ENCODE measurements at places on chromosomes 2 and 18.

- no peak for DNase-seq
These were observed 23.2 kb downstream of the DOCK10 start for GRCh38 chr2:225019105-225019504.

DNA sequence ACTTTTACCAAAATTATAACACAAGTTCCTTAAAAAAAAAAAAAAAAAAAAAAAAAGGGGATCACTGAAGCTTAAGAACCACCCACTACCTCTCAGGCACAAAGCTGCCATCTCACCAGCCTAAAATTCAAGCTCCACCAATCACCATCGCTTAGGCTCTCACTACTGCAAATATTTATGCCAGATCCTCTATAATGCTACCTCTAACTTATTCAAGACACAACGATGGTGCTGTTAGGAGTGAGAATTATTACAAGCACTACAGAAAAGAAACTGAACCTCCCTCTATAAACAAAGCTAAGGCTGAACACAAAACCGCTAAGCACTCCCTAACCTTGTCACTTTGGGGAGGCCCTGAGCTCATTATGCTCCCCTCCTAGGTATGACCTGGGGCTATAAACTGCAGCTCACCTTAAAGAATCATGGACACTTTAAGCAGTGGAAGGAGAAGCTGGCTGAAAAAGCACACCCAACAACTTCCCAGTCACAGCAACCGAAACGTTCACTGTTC lies 3.6 kb downstream of the FZD5 start:
- no peak for DNase-seq

DNA sequence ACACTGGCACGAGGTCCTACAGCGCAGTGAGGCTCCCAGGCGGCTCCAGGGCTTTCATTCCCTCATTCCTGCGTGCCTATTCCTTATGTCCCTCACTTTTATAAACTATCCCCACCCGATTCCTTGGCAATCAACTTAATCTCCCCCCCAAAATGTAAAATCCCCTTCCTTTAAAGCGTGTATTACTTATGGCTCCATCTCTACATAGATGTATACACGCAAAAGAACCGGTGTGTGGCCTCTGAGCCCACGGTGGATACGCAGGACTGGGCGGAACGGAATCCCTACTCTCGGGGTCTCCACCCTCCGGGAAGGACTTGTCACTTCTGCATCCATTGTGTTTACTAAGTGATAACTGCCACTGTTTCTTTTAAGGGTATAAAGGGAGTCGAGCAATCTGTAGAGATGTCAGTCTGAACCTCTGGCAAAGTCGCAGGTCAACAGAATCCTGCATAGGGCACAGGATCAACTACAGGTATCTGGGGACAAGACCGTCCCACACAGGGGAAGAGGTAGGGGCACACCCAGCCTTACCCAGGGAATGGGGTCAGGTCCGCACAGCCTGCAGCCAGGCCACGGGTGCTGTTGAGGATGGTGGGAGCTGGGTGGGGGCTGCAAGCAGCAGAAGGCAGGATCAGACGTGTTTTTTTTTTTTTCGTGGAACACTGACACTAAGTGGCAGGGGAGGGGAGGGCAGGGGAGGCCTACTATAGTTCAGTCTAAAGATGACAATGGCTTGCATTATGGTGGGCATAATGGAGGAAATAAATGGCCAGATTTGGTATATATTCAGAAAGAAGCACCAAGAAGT lies 42.1 kb downstream of the HDLBP start:
- DNase-seq = no peak

DNA sequence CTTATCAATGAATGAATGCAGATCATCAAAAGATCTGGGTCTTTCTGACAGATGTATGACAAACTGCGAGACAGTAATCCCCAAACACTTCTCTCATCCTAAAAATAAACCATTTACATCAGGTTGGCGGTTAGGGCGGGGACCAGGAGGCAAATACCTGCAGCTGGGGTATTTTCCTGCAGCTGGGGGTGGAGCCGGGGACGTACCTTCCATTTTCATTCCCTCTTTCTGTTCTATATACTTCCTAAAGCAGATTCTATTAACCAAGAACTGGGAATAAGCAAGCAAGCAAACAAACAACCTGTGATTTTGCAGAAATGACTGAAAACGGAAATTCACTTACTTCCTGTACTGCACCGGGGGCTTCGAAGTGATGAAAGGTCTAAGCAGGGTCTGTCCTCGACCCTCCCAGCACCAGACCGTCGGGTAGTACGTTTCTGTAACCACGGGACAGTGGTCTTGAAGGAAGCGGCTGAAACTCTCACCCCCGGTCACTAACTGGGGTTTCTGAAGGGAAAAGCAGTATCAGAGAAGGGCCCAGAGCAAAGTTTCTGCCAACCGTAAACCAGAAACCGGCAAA lies 1.2 kb downstream of the ABHD3 start:
- DNase-seq = no peak

DNA sequence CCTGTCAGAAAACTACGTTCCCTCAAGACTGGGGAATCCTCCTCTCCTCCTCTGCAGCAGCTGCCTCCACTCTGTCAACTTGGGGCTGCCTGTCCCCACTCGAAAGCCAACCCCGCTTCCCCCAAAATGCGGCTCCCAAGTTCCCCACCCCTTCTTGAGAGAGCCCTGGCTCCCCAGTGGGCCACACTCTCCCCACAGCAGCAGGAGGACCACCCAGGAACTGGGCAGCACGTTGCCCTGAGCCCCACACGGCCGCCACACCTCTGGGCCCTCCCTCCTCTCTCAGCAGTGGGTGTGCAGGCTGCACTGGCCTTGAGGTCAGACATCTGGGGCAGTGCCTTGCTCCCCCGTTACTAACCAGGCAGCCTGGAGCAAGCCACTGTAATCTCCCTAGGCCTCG lies 9.6 kb upstream of the TEX51 start:
- no peak for DNase-seq

- no peak for DNase-seq
These were observed 50.0 kb upstream of the ITGA4 start for GRCh38 chr2:181407171-181407570.

DNA sequence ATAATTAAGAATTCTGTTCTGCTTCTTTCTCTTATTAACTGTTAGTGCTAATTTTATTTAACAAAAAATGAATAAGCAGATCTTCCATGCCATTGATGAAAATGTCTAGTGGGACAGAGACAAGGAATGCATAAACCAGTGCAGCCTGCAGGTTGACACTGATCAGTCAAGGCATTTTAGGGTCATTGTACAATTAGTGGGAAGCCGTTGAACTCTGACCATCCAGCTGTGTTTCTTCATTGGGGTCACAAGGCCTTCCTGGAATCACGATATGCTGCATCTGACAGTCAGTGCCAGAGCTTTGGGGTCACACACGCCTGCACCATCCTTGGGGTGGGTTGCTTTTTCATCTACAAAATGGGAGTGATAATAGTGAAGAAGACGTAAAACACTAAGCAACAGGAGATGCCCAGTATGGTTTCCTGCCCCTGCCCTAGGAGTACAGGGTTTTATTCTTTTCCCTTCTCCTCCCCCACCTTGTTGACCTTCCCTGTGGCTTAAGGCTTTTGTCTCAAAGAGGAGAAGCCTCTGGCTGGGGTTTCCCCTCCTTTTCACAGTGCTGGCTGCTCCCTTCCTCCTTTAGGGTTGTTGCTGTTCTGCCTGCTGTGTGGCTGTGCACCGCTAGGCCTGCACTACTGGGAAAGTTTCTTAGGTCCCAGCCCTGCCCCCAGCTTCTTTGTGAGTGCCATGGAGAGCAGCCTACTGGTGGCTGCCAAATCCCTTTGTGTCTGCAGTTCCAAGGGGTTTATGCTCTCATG lies 245.6 kb downstream of the TPGS2 start:
- DNase-seq = no peak

- no peak for DNase-seq
These were observed 213.9 kb downstream of the TFCP2L1 start for GRCh38 chr2:121071034-121071504.

- no peak for DNase-seq
These were observed 62.5 kb upstream of the STAM2 start for GRCh38 chr2:152238016-152238415.

GRCh38 chr2:148965623-148966437 lies 72.7 kb upstream of the LYPD6B start:
- DNase-seq = no peak

DNA sequence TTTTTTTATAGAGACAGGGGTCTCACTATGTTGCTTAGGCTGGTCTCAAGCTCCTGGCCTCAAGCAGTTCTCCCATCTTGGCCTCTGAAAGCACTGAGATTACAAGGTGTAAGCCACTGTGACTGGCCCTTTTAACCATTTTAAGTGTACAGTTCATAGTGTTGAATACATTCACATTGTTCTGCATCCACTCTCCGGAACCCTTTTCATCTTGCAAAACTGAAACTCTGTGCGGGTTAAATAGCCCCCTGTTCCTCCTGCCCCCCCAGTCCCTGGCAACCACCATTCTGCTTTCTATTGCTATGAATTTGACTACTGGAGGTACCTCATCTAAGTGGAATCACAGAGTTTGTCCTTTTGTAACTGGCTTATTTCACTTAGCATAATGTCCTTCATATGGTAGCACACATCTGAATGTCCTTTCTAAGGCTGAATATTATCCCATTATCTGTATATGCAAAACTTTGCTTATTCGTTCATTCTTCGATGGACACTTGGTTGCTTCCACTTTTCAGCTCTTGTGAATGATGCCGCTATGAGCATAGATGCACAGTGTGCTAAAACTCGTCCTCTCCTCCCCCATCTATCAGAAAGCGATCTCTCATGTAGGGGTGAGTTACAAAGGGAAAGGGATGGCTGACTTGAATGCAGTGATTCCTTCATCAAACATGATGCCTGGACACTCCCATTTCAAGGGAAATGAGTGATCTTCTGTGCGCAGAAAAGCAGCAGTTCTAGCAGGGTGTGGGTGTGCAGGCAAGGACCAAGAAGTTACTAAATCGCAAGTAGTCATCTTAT lies 30.2 kb downstream of the CABLES1 start:
- DNase-seq = no peak
